Stimulated activated CD8-positive, alpha-beta memory T cell treated with anti-CD3 and anti-CD28 coated beads, Interleukin-7, amount 100 ng/mL, for 1 hour (primary cell): ENCODE measurements at places on chromosomes 12 and 14.

DNA sequence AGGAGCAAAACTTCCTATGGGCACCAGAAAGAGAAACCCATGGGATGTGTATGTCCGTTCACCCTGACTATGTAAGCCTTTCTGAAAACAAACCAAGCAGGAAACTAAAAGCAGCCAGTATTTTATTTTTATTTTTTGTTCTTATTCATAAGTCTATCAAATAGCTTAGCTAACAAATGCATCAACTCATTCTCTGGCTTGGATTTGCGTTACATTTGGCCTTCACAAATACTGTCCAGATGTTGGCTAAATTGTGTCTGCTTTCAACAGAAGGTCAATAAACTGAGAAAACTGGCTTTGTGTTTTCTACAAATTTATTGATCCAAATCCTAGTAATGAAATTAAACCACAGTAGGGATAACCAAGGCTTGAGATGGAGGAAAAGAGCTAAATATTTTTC is 379.0 kb downstream of the NOVA1 start:
- DNase-seq, result no peak

DNA sequence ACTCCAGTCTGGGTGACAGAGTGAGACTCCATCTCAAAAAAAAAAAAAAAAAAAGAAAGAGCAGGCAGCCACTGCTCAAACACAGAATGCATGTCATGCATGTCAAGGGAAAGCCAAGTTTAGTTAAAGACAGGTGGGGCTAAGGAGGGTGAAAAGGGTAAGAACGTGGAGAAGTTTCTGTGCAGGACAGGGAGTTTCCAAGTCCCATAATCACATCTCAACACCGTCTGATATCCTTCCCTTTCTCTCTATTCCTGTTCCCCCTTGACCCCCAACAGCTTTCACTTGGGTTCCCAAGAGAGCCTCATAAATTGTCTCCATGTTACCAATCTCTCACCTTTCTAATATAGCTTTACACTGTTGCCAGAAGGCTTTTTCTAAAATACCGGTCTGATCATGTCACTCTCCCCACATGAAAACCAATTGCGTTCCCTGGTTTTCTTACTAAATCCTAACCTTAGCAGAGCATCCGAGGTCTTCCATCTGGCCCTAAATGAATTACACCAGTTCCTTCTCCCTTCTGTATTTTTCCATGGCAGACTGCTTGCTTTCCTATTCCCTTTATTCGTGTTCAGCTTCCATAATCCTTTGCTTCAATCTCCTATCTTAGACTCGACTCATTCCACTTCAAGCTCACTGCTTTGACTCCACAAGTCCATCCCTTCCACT is 37.0 kb downstream of the LIMA1 start:
- no peak for DNase-seq

DNA sequence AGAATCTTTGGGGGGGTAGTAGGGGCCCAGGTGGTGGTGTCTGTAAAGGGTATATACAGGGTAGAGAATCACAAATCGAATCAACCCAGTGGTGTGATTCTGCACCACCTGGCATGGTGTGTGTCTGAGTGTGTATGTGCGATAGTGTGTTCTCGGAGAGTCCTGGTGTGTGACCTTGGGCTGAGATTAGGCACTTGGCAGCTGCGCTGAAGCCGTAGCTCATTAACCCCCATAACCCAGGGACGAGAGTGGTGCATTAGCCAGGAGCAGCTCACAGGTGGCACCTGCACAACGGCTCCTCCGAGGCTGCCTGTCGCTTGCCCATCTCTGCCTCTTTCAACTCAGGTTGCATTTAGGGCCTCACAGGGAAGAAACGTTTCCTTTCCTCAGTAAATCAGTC is 15.6 kb upstream of the TESC start:
- DNase-seq, result no peak

DNA sequence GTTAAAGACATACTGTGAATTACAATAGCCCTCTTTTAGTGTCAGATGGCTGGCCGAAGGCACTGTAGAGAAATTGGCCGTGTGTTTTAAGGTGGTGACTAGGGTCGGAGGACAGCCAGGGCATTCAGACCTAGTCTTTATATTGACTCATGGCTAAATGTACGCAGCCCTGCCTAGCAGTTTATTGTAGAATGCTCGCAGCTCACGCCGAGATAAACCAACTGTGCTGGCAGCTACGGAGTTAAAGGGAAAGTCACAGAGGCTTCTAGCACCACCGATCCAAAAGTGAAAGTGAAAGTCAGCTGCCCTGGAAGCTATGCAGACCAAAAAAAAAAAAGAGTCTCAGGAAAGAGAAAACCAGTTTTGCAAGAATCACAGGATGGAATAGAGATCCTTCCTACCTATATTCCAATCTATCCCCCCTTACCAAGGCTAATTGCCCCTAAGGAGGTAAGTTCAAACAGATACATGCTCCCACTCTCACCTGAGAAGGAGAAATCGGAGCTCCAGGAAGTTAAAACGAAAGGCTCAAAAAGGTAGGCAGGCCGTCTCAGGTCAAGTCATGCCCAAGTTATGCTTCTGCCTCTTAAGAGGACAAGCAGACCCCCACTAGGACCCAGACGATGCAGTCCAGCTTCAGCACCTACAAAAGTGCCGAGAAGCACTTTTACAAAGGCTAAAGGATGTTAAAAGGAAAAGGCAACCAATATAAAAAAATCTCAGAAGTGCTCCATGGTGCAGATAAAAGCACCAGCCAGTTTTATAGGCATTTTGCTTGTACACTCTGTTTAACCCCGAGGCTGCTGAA is 24.8 kb downstream of the KLRK1 start:
- no peak for DNase-seq

- no peak for DNase-seq
Observed at GRCh38 chr14:46769292-46769691, 117.7 kb upstream of the RPL10L start.

GRCh38 chr14:66163023-66163422 is 323.1 kb upstream of the CCDC196 start:
- no peak for DNase-seq

GRCh38 chr12:17999174-17999801 is 90.7 kb downstream of the RERGL start:
- no peak for DNase-seq

DNA sequence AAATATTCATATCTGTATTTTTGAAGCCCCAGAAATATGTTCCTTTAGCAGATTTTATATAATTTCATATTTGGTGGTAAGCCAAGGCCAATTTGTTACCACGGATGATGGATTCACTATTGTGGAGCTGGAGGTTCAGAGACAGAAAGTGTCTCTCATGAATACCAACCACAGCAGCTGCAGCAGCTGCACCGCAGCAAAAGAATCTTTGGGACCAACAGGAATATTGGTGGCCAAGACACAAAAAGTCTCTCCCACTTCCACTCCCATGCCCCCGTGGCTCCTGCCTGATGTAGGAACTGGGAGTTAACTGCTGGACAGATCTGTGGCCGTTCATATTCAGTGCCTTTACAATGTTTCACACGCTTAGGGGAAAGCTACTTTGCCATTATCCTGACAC is 155.3 kb downstream of the ADAMTS20 start:
- no peak for DNase-seq

DNA sequence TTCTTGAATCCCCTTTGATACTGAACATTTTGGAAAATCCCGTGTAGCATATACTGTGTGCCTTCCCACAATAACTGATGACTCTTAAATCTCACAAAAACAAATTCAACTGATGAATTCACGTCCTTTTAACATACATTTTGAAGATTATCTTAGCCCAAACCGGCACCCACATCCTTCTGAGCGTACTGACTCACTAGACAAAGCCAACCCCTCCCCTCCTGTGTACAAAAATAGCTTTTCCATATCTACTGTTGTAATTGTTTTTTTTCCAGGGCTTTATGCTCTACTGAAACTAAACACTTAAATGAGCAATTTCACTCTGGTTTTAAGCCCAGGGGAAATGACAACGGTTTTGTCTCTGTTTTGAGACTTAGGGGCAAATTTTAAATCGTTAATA is 109.4 kb upstream of the ATF7IP start:
- no peak for DNase-seq

DNA sequence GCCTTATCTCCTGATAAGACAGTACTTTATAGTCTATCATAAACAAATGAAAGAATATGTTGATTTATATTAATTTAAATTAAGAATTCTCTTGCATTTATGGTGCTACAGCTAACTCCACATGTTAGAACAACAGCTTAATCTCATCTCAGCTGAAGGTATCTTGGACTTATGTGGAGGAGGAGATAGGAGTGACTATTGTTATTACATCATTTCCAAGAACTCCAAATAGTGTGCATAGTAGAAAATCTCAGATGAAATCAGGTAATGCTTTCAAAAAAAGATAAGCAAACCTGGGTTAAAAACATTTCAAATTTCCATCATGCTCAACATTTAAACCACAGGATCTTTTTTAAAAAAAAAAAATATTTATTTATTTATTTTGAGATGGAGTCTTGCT is 31.3 kb upstream of the ISM2 start:
- no peak for DNase-seq
